GM12891 (cell line): ENCODE measurements at places on chromosomes 12 and 14.

DNA sequence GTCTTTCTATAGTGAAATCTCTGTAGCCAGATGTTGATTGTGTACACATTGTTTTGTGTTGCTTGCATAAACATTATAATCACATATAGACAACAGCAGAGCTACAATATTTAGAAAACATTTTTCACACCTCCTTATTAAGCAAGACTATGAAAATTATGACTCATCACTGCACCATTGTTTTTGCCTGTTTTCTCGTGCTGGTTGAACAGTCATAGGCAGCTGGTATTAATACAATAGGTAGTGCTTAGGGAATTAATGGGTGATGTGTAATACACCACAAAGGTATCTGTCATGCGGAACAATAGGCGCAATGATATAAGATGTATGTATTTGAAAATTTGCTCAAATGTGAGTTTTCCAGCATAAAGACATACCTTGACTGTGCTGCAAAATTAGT lies 449.3 kb downstream of the FOXG1 start:
- DNase-seq = no peak

DNA sequence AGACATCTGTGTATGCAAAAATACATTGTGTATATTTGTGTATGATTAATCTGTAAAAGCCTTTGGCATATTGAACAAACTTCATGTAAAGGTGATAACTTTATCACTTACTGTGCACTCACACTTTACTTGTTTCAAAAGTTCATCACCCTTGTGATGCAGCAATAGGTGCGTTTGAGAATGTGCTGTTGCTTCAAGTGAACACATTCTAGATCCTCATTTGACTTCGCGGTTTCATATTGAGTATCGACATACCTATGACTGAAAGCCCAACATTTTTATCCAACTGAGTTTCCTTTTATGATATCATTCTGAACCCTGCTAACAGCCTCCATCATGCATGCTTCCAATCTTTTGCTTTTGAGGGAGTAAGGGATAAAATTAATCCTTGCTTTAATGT lies 1086.9 kb downstream of the TMEM121 start:
- peak; percentile 17 for DNase-seq

GRCh38 chr14:51627313-51627712 lies 24.4 kb upstream of the FRMD6 start:
- DNase-seq = no peak

GRCh38 chr12:64092507-64093196 lies 129.4 kb downstream of the KICS2 start:
- no peak for DNase-seq

DNA sequence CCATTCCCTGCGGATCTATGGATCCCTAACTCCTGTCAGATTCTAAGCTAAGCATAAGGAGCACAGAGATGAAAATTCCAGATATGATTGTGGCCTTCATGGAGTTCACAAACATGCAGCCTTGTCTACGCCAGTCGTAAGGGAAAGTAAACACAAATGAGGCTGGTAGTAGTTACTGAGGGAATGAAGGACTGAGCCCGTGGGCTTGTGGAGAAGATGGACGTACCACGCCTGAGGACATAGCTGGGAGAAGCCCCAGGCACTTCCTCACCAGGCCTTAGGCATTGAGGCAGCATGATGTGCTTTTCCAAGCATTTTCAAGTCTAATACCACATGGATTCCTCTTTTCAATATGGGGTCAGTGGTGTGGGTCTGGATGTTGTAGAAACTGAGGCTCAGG lies 515.2 kb downstream of the BCL11B start:
- DNase-seq = no peak

GRCh38 chr14:85063747-85064146 lies 466.2 kb upstream of the FLRT2 start:
- no peak for DNase-seq

DNA sequence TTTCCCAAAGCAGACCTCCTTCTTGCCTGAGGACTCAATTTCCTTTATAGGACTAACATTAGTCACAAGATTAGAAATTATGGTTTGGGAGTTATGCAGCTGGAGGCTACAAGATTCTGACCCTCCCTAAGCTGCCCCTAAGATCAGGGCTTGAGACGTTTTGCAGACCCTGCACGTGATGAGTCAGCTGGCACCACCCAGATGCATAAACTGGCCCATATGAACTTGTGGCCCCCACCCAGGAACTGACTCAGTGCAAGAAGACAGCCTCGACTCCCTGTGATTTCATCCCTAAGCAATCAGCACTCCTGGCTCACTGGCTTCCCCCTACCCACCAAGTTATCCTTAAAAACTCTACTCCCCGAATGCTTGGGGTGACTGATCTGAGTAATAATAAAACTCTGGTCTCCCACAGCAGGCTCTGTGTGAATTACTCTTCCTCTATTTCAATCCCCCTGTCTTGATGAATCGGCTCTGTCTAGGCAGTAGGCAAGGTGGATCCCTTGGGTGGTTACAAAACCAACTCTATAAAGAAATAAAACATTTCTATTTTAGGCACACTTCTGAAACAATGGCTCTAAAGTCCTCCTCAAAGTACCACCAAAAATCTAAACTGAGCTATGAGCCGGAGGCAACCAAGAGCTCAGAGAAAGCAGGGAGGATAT lies 233.4 kb downstream of the TMEM132D start:
- DNase-seq = no peak

DNA sequence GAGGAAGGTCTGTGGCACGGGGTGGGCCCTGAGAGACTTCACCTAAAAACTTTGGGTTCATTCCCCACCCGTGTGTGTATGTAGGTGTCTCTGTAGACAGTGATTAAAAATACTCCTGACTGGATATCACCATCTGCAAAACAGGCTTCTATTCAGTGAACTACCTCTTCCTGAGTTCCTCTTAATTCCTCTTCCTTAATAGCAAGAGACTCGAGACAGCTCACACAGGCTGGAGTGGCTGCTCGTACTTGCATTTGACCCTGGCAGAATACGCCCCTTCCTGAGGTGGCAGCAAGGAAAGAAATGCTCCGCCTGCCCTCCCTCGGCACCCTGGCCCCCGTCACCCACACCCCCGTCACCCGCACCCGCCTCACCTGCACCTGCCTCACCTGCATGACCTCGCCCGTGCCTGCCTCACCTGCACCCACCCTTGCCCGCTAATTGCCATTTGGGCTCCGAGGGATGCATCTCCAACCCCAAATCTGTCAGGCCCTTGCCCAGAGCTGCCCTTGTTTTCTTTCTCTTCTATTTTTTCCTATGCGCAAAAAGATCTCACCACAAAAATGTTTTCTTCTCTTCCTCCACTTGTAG lies 90.0 kb downstream of the FBXL14 start:
- no peak for DNase-seq

DNA sequence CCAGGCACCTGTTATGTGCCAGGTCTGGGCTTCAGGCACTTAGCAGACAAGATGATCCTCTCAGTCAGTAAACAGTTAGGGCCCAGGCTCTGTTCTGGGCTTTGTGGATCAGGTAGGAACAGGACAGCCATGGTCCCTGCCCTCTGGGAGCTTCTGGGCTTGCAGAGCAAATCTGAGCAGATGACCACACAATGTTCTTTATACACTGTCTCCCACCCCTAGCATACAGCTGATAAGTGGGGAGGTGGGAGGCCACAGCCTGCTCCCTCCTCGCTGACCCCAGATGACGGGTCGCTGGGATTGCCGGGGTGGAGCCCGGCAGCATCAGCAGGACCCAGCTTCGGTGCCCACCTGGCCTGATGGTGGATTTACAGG lies 53.1 kb upstream of the RIN3 start:
- no peak for DNase-seq

DNA sequence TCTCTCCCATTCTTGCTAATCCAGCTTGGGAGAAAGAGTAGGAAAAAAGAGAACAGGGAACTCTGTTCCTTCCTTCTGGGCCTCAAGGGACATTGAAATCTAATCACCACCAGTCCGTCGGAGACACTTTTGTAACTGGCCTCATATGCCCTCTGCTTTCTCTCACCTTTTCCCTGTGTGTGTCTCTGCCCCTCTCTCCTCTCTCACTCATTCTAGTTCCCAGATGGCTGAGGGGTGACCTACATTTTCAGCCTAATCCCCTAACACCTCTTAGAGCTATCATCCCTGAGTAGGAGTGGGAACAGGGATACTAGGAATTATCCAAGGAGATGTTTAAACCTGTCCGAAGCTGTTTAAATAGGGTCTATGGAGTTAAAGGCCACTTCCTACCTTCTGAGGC lies 8.9 kb upstream of the PCK2 start:
- no peak for DNase-seq

- DNase-seq = peak; percentile 24
These were observed 44.0 kb downstream of the RBMS2 start for GRCh38 chr12:56565510-56566101.

DNA sequence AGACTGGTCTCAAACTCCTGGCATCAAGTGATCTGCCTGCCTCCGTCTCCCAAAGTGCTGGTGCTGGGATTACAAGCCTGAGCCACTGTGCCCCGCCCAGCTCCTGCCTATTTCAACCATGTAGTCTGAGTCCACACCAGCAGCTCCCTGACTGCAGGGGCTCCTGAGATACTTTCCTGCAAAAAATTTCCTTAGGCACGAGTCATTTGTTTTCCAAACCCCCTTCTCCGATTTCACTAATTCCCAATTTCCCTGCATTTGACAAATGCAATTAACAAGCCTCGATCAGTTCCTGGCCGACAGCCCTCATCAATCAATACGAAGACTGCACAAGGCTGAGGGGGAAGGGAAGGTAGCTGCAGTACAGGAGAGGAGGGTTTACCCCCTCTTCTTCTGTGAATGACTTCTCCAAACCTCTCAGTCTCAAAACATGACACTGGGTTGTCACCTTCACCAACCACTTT lies 10.1 kb downstream of the PSMB5 start:
- DNase-seq = no peak

- DNase-seq = no peak
These were observed 794.1 kb downstream of the BCL11B start for GRCh38 chr14:98477935-98478334.

DNA sequence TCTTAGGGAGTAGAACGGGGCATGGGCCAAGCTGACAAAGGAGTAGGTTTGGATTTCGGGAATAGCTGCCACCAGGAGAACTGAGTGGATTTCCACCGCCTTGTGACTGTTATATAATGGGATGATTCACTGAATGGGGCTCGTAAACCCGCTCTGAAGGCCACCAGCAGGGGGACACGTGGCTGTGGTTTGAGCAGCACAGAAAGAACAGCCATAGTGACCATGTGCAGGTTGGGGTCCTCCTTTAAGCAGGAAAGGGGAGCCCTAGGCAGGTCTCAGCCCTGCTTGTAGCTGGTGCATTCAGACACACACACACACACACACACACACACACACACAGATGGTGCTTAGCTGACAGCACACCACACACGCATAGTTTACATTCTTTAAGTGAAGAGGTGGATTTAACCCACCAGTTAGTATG lies 8.6 kb upstream of the ASB2 start:
- no peak for DNase-seq

- no peak for DNase-seq
These were observed 12.9 kb downstream of the SDR9C7 start for GRCh38 chr12:56921346-56921745.

- DNase-seq = no peak
These were observed 386.2 kb downstream of the DIO2 start for GRCh38 chr14:79825046-79825521.

GRCh38 chr14:52366796-52367315 lies 52.7 kb downstream of the PTGER2 start:
- DNase-seq = no peak

GRCh38 chr14:103094406-103095209 lies at the start of gene EXOC3L4:
Gene EXOC3L4 (plus strand): TSS chr14:103094725. CDS start chr14:103100220, 5,495 bp downstream.
- no peak for DNase-seq

GRCh38 chr12:113880988-113881962 lies 84.8 kb downstream of the RBM19 start:
- DNase-seq = no peak

- DNase-seq = no peak
These were observed 412.7 kb upstream of the SEL1L start for GRCh38 chr14:81946375-81946774.

- no peak for DNase-seq
These were observed 37.8 kb upstream of the FICD start for GRCh38 chr12:108477055-108477880.

DNA sequence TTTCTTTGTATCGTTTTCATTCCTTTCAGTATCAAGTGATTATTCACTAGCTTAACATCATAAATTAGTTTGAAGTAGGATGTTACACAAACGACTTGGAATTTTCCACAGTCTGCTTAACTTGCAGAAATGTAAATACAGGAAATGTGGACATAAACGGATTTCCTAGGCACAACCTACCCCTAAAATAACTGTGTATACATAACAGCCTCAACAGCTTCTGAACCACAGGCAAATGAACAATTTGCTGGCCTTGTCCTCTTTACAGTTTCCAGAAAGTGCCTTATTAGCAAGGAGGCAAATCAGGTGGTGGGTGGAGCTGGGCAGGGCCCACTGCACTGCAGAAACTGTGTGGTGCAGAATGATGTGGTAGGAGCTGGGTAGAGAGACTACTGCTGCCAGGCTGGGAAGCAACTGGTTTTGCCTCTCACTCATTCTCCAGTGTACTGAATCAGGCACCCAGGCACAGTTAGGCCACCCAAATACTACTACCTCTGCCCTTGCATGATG lies 14.1 kb downstream of the DRAM1 start:
- DNase-seq = no peak

DNA sequence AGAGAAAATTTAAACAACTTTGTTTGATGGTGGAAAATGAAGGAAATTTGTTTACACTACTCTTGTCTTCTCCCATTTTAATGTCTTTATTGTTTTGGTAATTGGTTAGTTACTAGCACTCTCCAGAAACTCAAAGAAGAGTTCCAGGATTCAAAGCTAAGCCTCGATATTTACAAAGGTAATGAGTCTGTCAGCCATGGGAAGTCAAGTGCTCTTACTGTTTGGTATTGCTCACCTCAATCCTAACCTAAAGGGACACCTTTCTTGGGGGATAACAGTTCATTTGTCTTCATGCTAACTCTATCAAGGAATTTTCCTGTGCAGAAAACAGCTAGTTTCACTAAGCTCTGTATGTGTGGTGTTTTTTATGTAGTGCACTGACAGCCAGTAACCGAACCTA lies 222.9 kb upstream of the LMO3 start:
- DNase-seq = no peak

GRCh38 chr14:91310606-91311283 lies 66.2 kb upstream of the GPR68 start:
- DNase-seq = no peak
